ENCODE measurements at places on chromosomes 16 and 17.

DNA sequence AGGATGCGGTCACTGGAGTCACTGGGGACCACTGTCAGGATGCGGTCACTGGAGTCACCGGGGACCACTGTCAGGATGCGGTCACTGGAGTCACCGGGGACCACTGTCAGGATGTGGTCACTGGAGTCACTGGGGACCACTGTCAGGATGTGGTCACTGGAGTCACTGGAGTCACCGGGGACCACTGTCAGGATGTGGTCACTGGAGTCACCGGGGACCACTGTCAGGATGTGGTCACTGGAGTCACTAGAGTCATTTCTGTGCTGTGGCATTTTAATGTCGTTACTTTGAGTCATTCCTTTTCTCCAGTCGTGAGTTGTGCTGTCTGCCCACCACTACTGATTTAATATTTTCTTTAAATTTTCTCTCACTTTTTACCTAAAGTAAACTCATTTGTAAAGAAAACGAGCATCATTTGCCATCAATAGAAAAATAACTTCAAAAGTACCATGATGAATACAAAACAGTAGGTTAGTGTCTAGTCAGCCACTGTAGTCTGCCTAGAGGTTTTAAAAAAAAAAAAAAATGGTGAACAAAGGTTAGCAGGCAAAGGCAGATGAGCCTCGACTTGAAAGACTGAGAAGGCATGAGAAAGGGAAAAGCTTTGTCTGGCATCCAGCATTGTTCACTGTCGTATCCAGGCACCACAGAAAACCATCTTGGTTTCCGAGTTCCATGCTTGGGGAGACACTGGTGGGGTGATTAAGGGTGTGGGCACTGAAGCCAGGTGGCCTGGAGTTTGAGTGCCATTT is 346.6 kb downstream of the SNX29 start:
- no peak for DNase-seq

- no peak for DNase-seq
These were observed 18.3 kb upstream of the DDX52 start for GRCh38 chr17:37661400-37662014.

GRCh38 chr16:74573622-74574021 is 33.3 kb downstream of the GLG1 start:
- DNase-seq = no peak

GRCh38 chr16:27245276-27246172 is 23.0 kb downstream of the NSMCE1 start:
- DNase-seq = peak; percentile 98

- no peak for DNase-seq
These were observed 14.1 kb downstream of the SLC7A6OS start for GRCh38 chr16:68296693-68297092.

DNA sequence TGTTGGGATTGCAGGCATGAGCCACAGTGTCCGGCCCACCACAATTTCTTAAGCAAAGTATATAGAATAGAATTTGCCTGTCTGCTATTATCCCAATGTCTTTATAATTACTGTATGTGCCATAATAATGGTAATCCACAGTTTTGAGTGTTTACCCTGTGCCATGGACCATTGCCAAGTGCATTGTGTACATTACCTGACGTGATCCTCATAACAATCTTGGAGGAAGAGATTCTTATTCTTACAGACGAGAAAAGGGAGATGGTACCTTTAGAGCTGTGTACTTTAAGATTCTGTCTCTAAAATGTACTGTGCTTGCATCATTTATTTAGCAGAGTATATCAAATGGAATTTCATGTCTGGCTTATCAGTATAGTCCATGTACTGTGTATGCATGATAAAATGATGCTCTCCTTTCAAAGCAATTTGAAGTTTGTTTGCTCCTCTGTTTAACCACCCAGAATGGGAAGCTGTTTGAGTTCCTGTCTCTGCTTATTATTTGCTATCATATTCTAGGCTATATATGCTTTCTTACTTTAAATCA is 13.8 kb upstream of the CDR2 start:
- DNase-seq = no peak

- DNase-seq = peak; percentile 84
These were observed 106.3 kb upstream of the ZFHX3 start for GRCh38 chr16:73154063-73154870.

- DNase-seq = no peak
These were observed 39.9 kb downstream of the BAIAP2 start for GRCh38 chr17:81074875-81075274.

DNA sequence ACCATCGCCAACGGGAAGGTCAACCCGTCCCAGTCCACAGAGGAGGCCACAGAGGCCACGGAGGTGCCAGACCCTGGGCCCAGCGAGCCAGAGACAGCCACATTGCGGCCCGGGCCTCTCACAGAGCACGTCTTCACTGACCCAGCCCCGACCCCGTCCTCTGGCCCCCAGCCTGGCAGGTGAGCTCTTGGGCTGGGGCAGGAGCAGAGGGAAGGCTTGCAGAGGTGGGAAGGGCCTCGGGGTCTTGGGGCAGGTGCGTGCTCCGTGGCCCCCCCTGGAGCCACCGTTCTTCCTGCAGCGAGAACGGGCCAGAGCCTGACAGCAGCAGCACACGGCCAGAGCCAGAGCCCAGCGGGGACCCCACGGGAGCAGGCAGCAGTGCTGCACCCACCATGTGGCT is 5.1 kb downstream of the NME3 start:
- DNase-seq = no peak

DNA sequence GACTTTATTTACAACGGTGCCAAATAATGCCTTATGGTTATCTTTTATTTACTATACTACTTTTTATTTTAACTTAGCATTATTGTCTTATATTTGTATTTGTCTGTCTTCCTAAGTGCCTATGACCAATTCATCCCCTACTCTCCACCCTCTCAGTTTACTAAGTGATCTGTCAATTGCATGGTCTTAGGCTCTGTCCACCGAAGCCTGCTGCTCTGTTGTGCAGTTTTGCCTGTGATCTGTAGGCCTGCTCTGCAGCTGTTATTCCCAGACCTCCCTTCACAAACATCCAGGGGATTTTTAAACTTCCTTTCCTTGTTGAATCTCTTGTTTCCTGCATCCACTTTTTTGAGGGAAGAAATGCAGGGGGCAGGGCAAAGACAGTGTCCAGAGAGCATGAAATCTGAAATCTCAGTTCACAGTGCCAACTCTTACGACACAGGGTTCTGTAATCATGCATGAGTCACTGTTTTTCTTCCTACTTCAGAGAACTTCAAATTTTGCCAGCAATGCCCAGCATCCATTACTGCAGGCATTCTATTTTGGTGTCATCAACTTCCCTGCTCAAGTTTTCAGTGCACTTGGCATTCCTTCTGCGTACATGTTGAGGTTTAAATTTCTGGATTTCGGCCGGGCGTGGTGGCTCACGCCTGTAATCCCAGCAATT is 11.4 kb downstream of the SLFN5 start:
- DNase-seq = peak; percentile 85

GRCh38 chr16:86281421-86281820 is 228.9 kb upstream of the FOXF1 start:
- DNase-seq = no peak

GRCh38 chr16:26898200-26898599 is 168.5 kb upstream of the C16orf82 start:
- no peak for DNase-seq

DNA sequence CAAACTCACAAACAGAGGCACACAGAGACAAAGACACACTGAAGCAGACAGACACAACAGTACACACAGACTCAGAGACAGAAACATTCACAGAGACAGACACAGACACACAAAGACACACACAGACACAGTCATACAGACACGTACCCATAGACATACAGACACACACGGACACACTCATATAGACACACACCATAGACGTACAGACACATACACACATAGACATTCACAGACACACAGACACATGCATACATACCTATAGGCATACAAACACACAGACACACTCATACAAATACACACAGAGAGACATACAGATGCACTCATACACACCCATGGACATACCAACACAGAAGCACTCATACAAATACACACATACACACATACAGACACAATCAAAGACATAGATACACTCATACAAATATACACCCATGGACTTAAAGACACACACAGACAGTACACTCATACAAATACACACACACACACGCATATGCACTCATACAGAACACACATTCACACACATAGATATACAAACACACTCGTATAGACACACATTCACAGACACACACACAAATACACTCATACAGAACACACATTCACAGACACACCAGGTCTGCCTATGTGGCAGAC is 19.9 kb upstream of the MRTFB start:
- DNase-seq = no peak

- peak; percentile 88 for DNase-seq
These were observed 5.5 kb upstream of the CACNG5 start for GRCh38 chr17:66829386-66829864.

GRCh38 chr16:16164243-16164642 is 59.1 kb downstream of the ABCC6 start:
- DNase-seq = no peak

DNA sequence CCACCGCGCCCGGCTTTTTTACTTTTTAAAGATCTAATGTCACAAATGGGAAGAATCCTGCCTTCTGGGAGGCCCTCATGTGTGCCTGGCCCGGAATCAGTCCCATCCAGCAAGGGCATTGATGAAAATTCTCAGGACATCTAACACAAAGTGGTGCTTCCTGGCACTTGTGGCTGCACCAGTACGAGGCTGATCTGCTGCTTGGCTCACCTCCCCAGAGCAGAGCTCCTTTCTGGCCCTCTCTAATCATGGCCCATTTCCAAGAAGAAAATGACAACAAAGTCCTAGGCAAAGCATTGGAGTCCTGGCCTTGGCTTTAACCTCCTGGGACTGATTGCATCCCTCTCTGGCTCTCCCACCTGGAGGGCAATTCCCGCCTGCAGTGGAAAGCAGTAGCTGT is 50.7 kb upstream of the SIAH1 start:
- DNase-seq = no peak

DNA sequence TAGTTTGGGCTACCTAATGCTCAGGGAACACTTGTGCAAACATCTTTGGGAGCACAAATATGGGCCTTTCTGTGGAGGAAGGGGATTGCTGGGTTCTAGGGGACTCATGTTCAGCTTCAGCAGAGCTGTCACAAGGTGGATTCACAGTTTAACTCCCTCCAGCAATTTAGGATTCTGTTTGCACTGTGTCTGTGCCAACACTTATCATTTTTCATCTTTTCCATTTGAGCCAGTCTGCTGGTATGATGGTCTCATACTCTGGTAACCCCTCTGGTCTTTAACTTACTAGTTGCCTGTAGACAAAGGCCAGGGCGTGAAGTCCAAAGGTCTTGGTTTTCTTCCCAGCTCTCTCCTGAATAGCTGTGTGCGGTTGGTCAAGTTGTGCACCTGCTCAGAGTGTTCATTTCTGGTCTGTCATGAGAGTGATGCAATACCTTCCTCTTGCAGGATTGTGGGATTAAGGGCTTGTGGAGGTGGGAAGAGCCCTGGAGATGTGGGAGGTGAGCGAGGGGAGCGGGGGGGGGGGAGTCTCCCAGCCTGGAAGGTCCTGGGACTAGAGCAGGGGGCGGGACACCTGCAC is 152.6 kb downstream of the CMIP start:
- DNase-seq = no peak

- peak; percentile 69 for DNase-seq
These were observed 230.5 kb upstream of the CACNG5 start for GRCh38 chr17:66604376-66604775.

DNA sequence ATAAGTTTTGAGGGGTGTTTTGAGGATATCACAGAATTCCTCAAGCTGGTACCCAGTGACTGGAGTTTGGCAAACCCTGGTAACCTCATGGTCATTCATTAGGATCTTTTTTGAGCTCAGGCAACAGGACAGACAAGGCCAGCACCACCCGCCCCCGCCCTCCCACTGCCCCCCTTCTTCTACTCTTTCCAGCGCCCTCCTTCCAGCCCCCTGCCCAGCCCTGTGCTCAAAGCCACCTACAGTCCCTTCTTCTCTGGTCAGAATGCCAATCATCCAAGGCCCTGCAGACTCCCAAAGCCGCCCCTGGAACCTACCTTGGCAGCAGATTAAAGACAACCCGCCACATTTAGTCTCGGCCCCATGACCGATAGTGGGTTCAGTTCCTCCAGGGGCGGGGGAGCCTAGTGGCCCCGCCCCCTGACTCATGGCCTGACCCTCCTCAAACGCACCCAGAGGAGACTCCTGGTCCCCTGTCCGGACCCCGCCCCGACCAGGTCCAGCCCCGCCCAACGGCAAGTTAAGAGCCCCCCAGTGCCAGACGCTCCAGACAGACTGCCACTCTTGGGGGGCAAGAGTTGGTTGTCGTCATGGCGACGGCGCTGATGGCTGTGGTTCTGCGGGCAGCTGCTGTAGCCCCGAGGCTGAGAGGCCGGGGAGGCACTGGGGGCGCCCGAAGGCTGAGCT is at the start of gene NAGS:
Gene NAGS, plus strand, starts transcription at position 546 of the 684 bp plus-strand sequence. Its CDS starts 42 bp downstream, at position 588.
- DNase-seq = no peak

DNA sequence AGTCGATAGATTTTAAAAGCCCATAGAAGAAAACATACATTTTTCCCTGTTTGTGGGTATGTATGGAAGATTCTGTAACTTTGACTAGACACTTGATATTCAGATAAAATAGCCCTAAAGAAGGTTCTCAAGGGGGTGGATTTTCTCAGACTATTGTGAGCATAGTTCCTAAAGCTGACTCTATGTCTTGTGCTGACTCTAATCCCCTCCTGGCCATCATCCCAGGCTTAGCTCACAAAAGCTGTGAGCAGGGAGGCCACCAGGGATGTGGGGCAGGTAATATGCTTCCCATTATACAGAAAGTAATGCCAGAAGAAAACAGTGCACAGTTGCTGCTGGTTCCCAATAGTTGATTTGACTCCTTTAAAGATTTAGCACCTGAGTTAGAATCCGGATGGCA is 32.0 kb downstream of the CDH13 start:
- DNase-seq = peak; percentile 32

DNA sequence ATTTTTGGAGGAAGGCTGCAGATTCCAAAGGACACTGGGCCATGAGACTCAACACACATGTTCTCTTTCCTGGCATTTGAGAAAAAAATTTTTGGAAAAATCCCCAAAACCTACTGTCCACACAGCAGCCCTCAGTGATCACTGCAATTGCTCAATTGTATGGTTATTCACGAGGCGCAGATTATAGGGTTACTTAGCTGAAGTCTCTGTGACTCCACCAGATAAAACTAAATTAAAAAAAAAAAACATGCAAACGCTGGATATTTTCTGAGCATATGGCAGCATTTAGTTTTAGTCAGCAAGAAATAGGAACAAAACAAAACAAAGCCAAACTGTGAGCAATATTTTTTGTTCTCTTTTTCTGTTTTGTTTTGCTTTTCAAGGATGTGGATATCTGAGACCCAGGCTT is 83.8 kb upstream of the FAM20A start:
- DNase-seq = peak; percentile 93

DNA sequence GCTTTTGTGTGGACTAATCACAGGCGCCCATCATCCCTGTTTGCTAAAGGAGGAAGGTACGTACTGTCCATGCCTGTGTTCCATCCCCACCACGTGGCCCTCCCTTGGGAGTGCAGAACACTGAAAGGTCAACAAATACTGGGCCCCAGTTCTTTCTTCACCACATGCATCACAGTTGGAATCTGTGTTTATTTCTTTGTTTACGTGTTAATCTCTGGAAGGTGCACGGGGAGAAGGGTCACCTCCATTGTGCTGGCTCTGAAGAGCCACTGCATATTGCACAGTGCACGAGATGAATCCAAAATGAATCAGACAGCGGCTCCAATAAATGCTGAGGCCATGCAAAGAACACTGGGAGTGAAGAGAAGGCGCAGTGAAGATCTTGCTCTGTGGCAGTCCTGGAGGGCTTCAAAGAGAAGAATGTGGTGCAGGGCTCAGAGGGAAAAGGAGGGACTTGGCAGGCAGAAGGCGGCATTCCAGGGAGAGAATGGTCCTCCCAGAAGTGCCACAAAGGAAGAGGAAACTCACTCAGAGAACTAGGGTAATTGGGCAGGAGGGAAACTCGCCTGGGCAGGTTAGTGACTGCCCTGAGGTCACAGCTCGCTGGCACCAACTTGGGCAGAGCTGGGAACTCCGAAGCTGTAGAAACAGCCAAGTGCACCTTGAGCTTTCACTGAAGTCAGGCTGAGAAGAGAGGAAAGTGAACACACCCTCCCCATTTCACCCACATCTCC is 3.7 kb downstream of the RPH3AL start:
- DNase-seq = no peak

Data from muscle of leg (tissue), 16 donors.